HCT116 (cell line): ENCODE measurements at places on chromosomes 12 and 14.

GRCh38 chr12:26280869-26281268 is 85.5 kb downstream of the SSPN start:
- no peak for DNase-seq

GRCh38 chr12:122681814-122682213 is 21.3 kb downstream of the HCAR2 start:
- no peak for DNase-seq

DNA sequence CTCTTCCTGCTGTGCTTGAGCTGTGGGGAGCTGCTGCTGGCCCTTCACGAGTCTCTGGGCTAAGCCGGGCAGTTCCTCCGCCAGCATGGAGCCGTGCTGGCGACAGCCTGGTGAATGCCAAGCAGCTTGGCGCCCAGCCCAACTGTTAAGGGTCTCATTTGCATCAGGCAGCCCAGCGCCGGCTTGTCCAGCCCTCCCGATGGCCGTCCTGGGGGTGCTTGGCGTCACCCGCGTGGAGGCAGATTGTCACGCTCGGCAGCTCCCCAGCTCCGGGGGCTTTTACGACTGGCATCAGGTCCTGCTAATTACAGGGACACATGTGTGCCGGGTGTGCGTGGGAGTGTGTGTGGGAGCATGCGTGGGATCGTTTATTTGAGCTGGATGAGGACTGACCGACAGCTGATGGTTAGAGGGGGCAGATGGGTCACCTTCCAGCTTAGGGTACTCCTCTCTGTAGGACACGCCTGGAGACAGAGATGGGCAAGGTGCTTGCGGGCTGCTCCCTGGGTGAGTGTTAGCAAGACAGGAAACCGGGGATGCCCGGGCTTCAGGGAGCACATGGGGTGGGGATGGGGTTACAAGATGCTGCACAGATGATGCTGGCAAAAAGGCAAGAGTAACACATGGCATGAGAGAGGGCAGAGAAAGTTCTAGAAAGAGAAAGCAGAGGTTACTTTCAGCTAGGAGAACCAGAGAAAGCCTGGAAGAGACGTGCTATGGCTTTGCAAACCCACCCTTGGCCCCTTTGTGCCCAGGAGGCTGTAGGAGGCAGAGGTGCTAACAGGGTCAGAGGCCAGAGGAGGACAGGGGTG is 64.1 kb downstream of the KIF26A start:
- DNase-seq = no peak

GRCh38 chr12:124851342-124851741 is 12.3 kb downstream of the SCARB1 start:
- no peak for DNase-seq

GRCh38 chr12:27142101-27142721 is 59.8 kb upstream of the C12orf71 start:
- peak; percentile 60 for DNase-seq

- DNase-seq = no peak
These were observed 17.0 kb downstream of the PSEN1 start for GRCh38 chr14:73153272-73153671.

DNA sequence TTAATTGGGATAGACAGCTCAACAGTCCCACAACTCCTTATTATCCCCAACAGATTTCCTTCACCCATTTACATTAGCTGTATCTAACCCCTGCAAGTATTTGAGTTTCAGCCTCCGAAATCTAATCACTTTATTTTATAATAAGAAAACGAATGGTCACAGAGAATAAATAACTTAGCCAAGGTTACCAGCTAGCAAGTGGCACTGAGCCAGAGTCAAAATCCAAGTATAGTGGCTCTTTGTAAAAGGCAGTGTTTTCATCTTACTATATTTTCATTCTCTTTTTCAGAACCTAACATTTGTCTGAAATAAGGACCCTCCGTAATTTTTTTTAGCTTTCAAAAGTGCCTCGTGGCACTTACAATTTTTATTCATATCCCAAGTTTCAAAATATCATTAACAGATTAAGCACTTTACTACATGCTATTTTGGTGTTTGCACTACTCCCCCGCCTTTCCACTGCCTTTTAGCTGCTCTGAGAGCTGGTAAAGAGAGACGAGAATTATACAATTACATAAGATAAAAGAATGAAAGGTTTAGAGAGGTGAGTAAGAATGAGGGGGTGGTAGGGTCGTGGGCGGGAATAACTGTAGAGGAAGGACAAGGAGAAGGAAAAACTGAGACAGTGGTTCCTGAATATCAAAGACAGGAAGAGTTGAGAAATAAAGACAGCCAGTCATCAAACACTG is 3.7 kb upstream of the USP15 start:
- DNase-seq = no peak

DNA sequence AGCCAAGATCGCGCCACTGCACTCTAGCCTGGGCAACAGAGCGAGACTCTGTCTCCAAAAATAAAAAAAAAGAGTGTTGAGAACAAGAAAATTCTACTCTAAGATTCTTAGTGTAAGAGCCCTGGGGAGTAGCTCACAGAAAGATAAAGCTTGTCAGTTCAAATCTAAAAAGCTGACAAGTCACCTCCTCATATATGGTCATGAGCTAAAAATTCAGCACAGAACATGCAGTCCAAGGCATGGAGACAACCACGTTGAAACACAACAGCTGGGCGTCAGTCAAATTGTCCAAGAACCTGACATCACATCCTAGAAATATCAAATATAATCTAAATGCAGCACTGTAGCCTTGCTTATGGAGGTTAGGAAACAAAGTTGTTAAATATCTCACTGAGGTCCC is 47.8 kb downstream of the CLIP1 start:
- no peak for DNase-seq

DNA sequence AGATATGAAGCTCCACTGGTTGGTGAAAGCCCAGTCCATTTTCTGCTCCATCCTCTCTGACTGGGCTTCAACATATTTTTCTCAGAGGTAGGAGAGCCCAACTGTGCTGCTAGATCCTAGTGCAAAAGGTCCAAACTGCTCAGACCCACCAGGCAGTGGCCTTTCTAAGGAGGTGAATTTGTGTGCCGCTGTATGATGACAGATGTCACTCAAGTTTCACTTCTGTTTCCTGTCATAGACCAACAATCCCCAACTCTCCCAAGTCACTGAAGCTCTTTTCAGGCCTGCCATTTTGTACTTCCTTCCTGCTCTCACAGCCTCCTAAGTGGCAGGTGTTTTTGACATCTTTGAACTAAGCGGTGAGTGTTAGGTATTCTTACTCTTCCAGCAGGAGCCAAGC is 16.4 kb upstream of the RNASE4 start:
- no peak for DNase-seq

- DNase-seq = no peak
These were observed 442 bp downstream of the FLVCR2 start for GRCh38 chr14:75578786-75579337.

DNA sequence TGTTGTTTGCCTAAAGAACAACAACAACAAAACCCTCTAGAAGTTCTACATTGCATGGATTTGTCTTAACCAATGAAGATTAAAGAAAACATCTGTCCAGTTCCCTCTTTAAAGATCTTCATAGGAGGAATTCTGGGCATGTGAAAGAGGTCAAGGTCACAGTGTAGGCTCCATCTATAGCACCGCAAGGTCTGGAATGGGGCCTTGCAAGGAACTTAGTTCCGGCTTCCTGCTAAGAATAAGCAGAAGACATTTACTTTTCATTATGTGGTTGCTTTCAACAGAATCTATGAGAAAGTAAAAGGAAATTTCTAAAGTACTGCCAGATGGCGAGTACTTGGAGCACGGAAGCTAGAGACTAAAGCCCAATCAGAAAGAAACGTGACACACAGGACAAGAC is 57.2 kb upstream of the GNPNAT1 start:
- no peak for DNase-seq

DNA sequence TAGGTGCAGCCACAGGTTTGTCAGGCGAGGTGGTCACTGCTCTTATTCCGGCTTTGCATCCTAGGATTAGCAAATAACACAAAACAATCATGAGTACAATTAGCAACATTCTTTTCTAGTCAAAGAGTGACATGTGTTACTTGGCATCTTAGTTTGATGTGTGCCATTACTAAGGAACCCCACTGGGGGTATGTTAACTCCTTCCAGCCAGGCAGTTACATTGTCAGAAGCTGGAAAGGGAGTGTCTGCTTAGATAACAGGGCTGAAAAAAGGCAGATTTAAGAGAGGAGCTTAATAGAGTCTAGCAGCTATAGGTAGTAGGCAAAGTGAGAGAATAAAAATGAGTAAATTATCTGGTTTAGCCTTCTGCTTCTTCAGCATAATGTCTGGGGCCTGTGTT is 30.5 kb upstream of the METAP2 start:
- no peak for DNase-seq

- no peak for DNase-seq
These were observed 32.1 kb downstream of the TXNRD1 start for GRCh38 chr12:104247698-104248097.
